Endothelial cell (in vitro differentiated cells): ENCODE measurements at places on chromosomes 2 and 18. TPM values are rescaled to one million over a fixed set of nuclear protein-coding genes. Genes with fewer than 3 reads are reported as not detected.

- H3K36me3 ChIP-seq = no peaks in the 10 kb centered on the region
- DNase-seq = no peak
- no peaks in the 10 kb centered on the region for H3K27me3 ChIP-seq
- no peak overlapping the region for H3K27ac ChIP-seq
- H3K4me3 ChIP-seq = no peak overlapping the region
- H3K4me1 ChIP-seq = peaks cover 32% of the 10 kb centered on the region
Measured at GRCh38 chr2:207469451-207469850, 60.3 kb upstream of the CREB1 start.

GRCh38 chr2:69584127-69584889, 59.2 kb downstream of the AAK1 start:
- H3K27ac ChIP-seq = no peak overlapping the region
- H3K4me1 ChIP-seq = peaks cover 31% of the 10 kb centered on the region
- DNase-seq = no peak
- H3K36me3 ChIP-seq = peaks cover 7% of the 10 kb centered on the region
- H3K27me3 ChIP-seq = peaks cover 6% of the 10 kb centered on the region

- H3K4me3 ChIP-seq = no peak overlapping the region
- no peak overlapping the region for H3K27ac ChIP-seq
- no peaks in the 10 kb centered on the region for H3K4me1 ChIP-seq
- no peak for DNase-seq
- peaks cover 4% of the 10 kb centered on the region for H3K27me3 ChIP-seq
- H3K36me3 ChIP-seq = peaks cover 4% of the 10 kb centered on the region
Measured at GRCh38 chr18:31049189-31049588, 6.6 kb upstream of the DSC3 start.

DNA sequence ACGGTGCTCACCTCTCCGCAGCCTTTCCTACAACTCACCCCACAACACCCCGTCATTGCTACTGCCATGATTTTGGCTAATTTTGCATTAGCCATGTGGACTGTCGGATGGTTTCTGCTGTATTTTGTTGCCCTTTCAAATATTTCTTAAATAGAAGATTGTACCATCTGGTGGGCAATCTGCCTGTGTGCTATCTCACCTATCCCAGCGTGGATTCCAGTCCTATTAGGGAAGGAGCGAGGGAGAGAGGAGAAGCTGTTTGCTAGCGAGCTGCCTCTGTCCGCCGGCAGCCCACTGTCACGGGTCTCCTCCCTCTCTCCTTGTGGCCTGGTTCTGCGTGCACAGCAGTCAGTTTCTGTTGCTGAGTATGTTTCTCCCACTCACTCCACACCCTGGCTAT, 336.2 kb downstream of the TXNL1 start:
- no peaks in the 10 kb centered on the region for H3K36me3 ChIP-seq
- no peak overlapping the region for H3K4me3 ChIP-seq
- peaks cover 2% of the 10 kb centered on the region for H3K27me3 ChIP-seq
- no peak overlapping the region for H3K27ac ChIP-seq

GRCh38 chr2:222136106-222136630, 162.6 kb downstream of the PAX3 start:
- no peaks in the 10 kb centered on the region for H3K36me3 ChIP-seq
- H3K27ac ChIP-seq = no peak overlapping the region
- DNase-seq = no peak
- H3K27me3 ChIP-seq = no peaks in the 10 kb centered on the region

GRCh38 chr2:157627594-157628476, 829 bp downstream of the ACVR1C start:
- H3K36me3 ChIP-seq = no peaks in the 10 kb centered on the region
- peaks cover 7% of the 10 kb centered on the region for H3K27me3 ChIP-seq
- DNase-seq = no peak
- H3K4me3 ChIP-seq = peak overlapping the region; percentile 78
- H3K27ac ChIP-seq = no peak overlapping the region
- H3K4me1 ChIP-seq = peaks cover 5% of the 10 kb centered on the region

GRCh38 chr2:215851082-215851481, 162.3 kb downstream of the MREG start:
- H3K36me3 ChIP-seq = peaks cover 3% of the 10 kb centered on the region
- H3K27me3 ChIP-seq = peaks cover 3% of the 10 kb centered on the region
- DNase-seq = no peak
- peaks cover 28% of the 10 kb centered on the region for H3K4me1 ChIP-seq
- H3K27ac ChIP-seq = no peak overlapping the region

GRCh38 chr2:4937550-4937949, 754.6 kb upstream of the SOX11 start:
- H3K27me3 ChIP-seq = no peaks in the 10 kb centered on the region
- H3K36me3 ChIP-seq = no peaks in the 10 kb centered on the region
- no peaks in the 10 kb centered on the region for H3K4me1 ChIP-seq
- H3K27ac ChIP-seq = no peak overlapping the region
- no peak overlapping the region for H3K4me3 ChIP-seq
- DNase-seq = no peak

GRCh38 chr2:63049970-63050333, 678 bp upstream of the OTX1 start:
- H3K27me3 ChIP-seq = peaks cover 59% of the 10 kb centered on the region
- peaks cover 48% of the 10 kb centered on the region for H3K4me1 ChIP-seq
- no peak for DNase-seq
- peak overlapping the region; percentile 81 for H3K4me3 ChIP-seq

GRCh38 chr2:85783796-85784195, 30.0 kb downstream of the ATOH8 start:
- no peak overlapping the region for H3K27ac ChIP-seq
- no peak for DNase-seq
- H3K4me1 ChIP-seq = no peaks in the 10 kb centered on the region

GRCh38 chr2:8589721-8590120, 92.1 kb upstream of the ID2 start:
- H3K36me3 ChIP-seq = no peaks in the 10 kb centered on the region
- H3K4me3 ChIP-seq = no peak overlapping the region
- no peak overlapping the region for H3K27ac ChIP-seq
- no peaks in the 10 kb centered on the region for H3K4me1 ChIP-seq
- no peak for DNase-seq
- peaks cover 4% of the 10 kb centered on the region for H3K27me3 ChIP-seq

DNA sequence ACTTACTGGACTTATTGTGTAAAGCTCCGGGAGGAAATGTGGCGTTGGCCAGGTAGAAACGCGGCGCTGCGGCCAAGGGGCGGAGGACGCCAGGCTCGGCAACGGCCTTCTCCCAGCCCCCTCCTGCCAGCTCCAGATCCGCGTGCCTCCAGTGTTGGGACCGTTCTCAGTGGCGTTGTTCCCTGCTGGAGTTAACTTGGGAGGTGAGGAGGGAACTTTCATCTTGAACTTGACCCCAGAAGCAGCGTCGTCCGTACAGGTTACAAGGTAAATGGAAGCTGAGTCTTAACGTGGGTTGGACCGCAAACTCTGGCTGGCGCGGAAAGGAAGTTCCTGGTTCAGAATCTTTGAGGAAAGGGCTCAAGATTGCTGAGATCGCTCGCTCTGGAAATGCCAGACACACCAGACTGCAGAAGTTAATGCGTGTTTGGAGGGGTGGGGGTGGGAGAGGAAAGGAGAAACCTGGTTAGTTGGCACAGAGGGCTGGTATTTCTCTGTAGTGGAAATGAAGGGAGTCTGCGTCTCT, 1.3 kb downstream of the TANC1 start:
- H3K4me3 ChIP-seq = peak overlapping the region; percentile 98
- H3K4me1 ChIP-seq = peaks cover 59% of the 10 kb centered on the region
- peaks cover 9% of the 10 kb centered on the region for H3K36me3 ChIP-seq
- H3K27me3 ChIP-seq = peaks cover 18% of the 10 kb centered on the region
- peak overlapping the region; percentile 98 for H3K27ac ChIP-seq

DNA sequence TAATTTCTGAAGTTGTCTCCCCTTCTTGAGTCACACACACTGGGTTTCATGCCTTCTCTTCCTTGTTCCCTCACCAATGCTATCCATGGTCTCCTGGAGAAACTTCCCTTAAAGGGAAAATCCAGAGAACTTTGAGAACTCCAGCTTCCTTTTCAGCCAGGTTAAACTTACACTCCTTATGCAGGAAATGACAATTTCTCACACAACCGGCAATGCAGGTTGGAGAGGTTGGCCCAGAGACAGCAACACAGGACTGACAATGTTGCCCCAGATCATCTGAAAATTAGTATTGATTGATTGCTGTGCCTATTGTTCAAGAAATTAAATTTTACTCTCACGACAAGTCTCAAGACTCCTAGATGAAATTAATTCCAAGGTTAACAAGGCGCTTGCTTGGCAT, 292.2 kb downstream of the NYAP2 start:
- no peaks in the 10 kb centered on the region for H3K4me1 ChIP-seq
- no peaks in the 10 kb centered on the region for H3K36me3 ChIP-seq
- no peak overlapping the region for H3K27ac ChIP-seq
- H3K27me3 ChIP-seq = no peaks in the 10 kb centered on the region
- DNase-seq = no peak
- no peak overlapping the region for H3K4me3 ChIP-seq

DNA sequence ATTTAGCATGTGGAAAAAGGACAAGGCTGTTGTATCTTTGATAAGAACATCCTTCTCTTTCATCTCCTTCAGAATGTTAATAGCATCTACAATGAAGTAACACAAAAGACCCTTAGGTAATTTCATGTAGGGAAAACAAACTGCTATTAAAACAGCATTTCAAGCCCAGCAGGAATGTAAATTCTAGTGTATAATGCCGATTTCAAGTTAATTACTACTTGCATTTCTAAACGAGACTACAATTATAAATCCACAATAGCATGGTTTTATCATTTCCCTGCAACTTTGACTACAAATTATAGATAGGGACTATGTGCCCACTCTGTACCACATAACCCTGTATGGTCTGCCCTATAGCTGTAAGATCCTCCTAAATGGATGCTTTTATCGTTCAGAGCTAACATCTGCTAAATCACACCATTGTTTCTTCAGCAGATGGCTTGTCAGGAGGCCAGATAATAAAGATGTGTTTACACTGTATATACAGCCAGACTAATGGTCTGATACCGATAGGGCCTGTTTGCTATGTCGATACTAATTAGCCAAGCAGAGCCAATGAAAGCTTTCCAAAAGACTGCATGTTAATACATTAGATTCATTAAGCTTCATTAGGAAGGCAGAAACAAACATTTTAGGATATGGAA, 51.9 kb downstream of the LRPPRC start:
- H3K27ac ChIP-seq = no peak overlapping the region
- H3K4me1 ChIP-seq = no peaks in the 10 kb centered on the region
- H3K36me3 ChIP-seq = no peaks in the 10 kb centered on the region
- H3K27me3 ChIP-seq = no peaks in the 10 kb centered on the region
- H3K4me3 ChIP-seq = no peak overlapping the region
- DNase-seq = no peak

- DNase-seq = no peak
- H3K4me3 ChIP-seq = no peak overlapping the region
- no peaks in the 10 kb centered on the region for H3K4me1 ChIP-seq
- H3K36me3 ChIP-seq = no peaks in the 10 kb centered on the region
- H3K27ac ChIP-seq = no peak overlapping the region
Measured at GRCh38 chr2:208570066-208570465, 163.5 kb downstream of the PTH2R start.

GRCh38 chr2:14673351-14673875, 40.9 kb downstream of the LRATD1 start:
- H3K27me3 ChIP-seq = no peaks in the 10 kb centered on the region
- H3K27ac ChIP-seq = no peak overlapping the region
- H3K4me1 ChIP-seq = no peaks in the 10 kb centered on the region
- DNase-seq = no peak

DNA sequence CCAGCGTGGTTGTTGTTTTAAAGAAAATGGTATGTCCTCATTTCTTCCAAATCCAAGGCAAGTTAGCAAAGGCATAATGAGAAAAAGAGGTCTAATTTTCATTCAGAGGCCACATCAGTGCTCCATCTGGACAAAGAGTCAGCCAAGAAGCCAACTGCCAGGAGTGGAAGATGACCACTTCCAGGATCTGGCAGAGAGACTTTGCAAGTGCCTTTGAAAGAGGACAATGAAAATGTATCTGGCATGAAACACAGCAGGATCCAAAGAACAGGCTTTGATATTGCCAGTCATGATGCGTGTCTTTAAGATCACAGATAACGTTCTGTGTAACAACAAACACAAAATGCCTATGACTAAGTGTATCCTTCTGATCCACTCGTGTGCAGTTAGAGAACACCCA, 82.8 kb downstream of the AFF3 start:
- DNase-seq = no peak
- no peak overlapping the region for H3K27ac ChIP-seq
- peaks cover 3% of the 10 kb centered on the region for H3K27me3 ChIP-seq
- H3K36me3 ChIP-seq = peaks cover 4% of the 10 kb centered on the region
- no peak overlapping the region for H3K4me3 ChIP-seq

DNA sequence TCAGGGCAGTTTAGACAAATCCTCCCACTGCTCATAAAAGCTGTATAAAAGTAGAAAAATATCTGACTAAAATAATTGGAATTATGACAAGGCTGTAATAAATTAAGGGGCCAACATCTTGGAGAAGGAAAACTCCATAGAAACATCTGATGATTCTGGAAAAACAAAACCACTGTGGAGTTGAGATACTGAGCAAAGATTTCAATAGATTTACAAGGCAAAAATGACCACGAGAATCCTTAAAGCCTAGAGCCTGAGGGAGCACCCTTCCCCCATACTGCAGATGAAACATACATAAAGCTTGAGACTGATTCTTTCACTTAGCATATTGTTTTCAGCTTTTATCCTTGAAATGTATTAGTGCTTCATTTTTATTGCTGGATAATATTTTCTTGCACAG, 286.4 kb upstream of the MMADHC start:
- DNase-seq = no peak
- no peaks in the 10 kb centered on the region for H3K4me1 ChIP-seq
- no peak overlapping the region for H3K4me3 ChIP-seq
- H3K27me3 ChIP-seq = no peaks in the 10 kb centered on the region
- H3K27ac ChIP-seq = no peak overlapping the region

GRCh38 chr2:6525475-6525964, 340.2 kb downstream of the CMPK2 start:
- no peak overlapping the region for H3K4me3 ChIP-seq
- no peak overlapping the region for H3K27ac ChIP-seq
- no peaks in the 10 kb centered on the region for H3K27me3 ChIP-seq
- no peak for DNase-seq
- H3K4me1 ChIP-seq = peaks cover 4% of the 10 kb centered on the region

GRCh38 chr2:98608962-98609604, 694 bp downstream of the UNC50 start:
- H3K4me1 ChIP-seq = peaks cover 35% of the 10 kb centered on the region
- H3K36me3 ChIP-seq = peaks cover 17% of the 10 kb centered on the region
- H3K27me3 ChIP-seq = no peaks in the 10 kb centered on the region
- H3K4me3 ChIP-seq = peak overlapping the region; percentile 94
- peak overlapping the region; percentile 92 for H3K27ac ChIP-seq

GRCh38 chr2:79105259-79105658, 15.0 kb upstream of the REG1A start:
- no peaks in the 10 kb centered on the region for H3K27me3 ChIP-seq
- H3K4me1 ChIP-seq = no peaks in the 10 kb centered on the region
- H3K36me3 ChIP-seq = no peaks in the 10 kb centered on the region
- no peak overlapping the region for H3K27ac ChIP-seq
- H3K4me3 ChIP-seq = no peak overlapping the region

The NGEF gene
- total RNA-seq = 1.4 TPM

The TRIM43 gene
- total RNA-seq = not detected

The BIRC6 gene
- 125 TPM for total RNA-seq

The GRB14 gene
- 5.8 TPM for total RNA-seq

The USP34 gene
- 97.4 TPM for total RNA-seq

The SH3BP4 gene
- 58.6 TPM for total RNA-seq

The MDH1B gene
- 2.3 TPM for total RNA-seq

The GPR35 gene
- 0.77 TPM for total RNA-seq

The ZNF638 gene
- total RNA-seq = 144 TPM
